ENCODE measurements at places on chromosomes 1 and 21. TPM values are rescaled to one million over a fixed set of nuclear protein-coding genes. Genes with fewer than 3 reads are reported as not detected.

The CELA3A gene
- total RNA-seq = 9.6 TPM

The FABP3 gene
- total RNA-seq = 18.0 TPM

The SDC3 gene
- 31.1 TPM for total RNA-seq

The KCNJ9 gene
- total RNA-seq = not detected

The OR2L8 gene
- not detected for total RNA-seq

- no peak overlapping the region for H3K27ac ChIP-seq
- DNase-seq = no peak
- H3K4me1 ChIP-seq = peaks cover 12% of the 10 kb centered on the region
- no peaks in the 10 kb centered on the region for H3K27me3 ChIP-seq
Observed at GRCh38 chr1:204222006-204222763, 8.4 kb upstream of the GOLT1A start.

DNA sequence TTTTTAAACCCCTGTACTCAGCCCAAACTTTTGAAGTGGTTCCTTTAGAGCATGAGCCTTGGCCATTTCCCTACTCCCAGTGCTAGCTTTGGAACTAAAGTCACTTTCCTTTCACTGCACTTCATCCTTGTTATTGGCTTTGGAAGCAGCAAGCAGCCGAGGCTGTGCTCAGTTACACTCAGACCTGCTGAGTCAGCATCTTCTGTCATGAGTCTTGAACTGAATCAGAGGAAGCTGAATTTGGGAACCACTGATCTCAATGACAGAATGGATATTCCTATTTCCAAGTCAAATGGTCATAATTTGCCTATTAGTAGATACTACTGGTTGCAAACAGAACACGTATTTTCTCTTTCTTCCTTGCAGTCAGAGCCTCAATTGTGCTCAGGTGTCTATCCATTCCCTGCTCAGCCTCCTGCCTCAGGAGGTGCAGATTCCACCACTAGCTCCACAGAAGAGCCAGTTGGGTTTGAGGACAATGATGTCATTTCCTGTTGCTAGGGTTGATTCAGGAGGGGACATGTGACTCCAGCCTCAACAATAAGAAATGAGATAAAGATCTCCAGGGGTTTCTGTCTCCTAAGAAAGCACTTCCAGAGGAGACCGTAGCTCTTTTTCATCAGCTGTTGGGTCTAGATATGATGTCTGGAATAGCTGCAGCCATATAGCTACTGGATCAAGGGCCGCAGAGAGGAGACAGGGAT, 44.9 kb upstream of the NTPCR start:
- peaks cover 11% of the 10 kb centered on the region for H3K27me3 ChIP-seq
- no peak overlapping the region for H3K27ac ChIP-seq
- H3K36me3 ChIP-seq = no peaks in the 10 kb centered on the region
- H3K4me3 ChIP-seq = no peak overlapping the region
- DNase-seq = no peak
- peaks cover 15% of the 10 kb centered on the region for H3K4me1 ChIP-seq

DNA sequence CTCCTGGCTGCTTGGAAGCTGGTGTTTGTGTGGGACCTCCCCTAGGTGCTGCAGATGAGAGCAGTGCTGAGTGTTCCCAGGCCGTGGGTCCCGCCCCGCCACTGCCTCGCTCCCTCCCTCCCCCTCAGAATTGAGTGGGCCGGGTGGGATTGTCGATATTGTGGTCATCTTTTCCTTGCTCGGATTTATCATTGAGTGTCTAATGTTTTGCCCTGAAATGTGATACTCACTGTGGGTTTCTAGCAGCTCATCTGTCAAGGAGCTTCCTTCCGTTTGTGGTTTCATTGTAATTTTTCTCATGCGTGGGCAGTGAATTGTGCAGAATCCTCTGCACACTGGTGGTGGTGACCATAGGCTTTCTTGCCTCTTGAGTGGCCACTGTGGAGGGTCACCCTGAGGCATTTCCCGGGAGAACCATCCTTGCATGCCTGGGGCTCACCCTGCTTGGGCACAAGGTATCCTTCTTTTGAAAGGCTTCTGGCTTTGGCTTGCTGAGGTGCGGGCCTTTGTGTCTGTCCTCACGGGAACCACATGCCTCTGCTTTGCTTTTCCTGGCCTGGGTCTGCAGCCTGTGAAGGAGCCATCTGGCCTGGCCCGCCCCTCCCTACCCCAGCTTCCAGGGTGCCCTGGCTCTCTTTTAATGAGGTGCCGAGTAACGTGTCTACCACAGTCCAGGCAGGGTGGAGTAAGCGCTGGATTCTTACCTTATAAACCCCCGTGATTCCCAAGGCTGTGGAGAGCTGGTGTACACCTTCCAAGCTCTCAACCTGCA, 25.6 kb downstream of the SLX9 start:
- H3K36me3 ChIP-seq = peaks cover 26% of the 10 kb centered on the region
- no peak overlapping the region for H3K4me3 ChIP-seq
- peaks cover 9% of the 10 kb centered on the region for H3K4me1 ChIP-seq
- H3K27me3 ChIP-seq = no peaks in the 10 kb centered on the region

- no peak overlapping the region for H3K4me3 ChIP-seq
- no peak overlapping the region for H3K27ac ChIP-seq
- no peaks in the 10 kb centered on the region for H3K27me3 ChIP-seq
- DNase-seq = no peak
Observed at GRCh38 chr1:204241050-204241449, 27.3 kb upstream of the GOLT1A start.

DNA sequence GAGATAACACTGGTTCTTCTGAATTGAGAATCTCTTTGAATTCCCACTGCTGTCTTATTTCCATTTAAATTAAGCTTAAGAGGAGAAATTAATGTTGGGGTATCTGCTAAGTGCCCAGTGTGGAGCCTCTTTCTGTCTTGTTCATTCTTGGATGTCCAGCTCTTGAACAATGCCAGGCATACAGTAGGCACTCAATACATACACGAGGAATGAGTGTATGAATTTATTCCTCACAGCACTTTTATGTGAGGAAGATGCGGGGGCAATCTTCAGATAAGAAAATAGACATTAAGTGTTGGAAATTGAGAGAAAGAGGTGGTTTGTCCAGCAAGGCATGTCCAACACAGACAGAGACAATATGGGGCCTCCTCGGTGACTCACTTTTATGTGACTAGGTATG, 11.8 kb upstream of the ATF3 start:
- H3K27ac ChIP-seq = no peak overlapping the region
- no peak overlapping the region for H3K4me3 ChIP-seq
- H3K4me1 ChIP-seq = peaks cover 21% of the 10 kb centered on the region
- H3K27me3 ChIP-seq = peaks cover 15% of the 10 kb centered on the region
- DNase-seq = no peak

GRCh38 chr1:167533851-167534300, 15.5 kb upstream of the CD247 start:
- H3K27ac ChIP-seq = no peak overlapping the region
- H3K36me3 ChIP-seq = no peaks in the 10 kb centered on the region
- no peaks in the 10 kb centered on the region for H3K27me3 ChIP-seq
- H3K4me1 ChIP-seq = peaks cover 9% of the 10 kb centered on the region

GRCh38 chr1:5879421-5879820, 112.8 kb downstream of the NPHP4 start:
- no peak overlapping the region for H3K4me3 ChIP-seq
- no peak overlapping the region for H3K27ac ChIP-seq
- peaks cover 23% of the 10 kb centered on the region for H3K36me3 ChIP-seq
- H3K4me1 ChIP-seq = no peaks in the 10 kb centered on the region
- DNase-seq = no peak
- no peaks in the 10 kb centered on the region for H3K27me3 ChIP-seq

DNA sequence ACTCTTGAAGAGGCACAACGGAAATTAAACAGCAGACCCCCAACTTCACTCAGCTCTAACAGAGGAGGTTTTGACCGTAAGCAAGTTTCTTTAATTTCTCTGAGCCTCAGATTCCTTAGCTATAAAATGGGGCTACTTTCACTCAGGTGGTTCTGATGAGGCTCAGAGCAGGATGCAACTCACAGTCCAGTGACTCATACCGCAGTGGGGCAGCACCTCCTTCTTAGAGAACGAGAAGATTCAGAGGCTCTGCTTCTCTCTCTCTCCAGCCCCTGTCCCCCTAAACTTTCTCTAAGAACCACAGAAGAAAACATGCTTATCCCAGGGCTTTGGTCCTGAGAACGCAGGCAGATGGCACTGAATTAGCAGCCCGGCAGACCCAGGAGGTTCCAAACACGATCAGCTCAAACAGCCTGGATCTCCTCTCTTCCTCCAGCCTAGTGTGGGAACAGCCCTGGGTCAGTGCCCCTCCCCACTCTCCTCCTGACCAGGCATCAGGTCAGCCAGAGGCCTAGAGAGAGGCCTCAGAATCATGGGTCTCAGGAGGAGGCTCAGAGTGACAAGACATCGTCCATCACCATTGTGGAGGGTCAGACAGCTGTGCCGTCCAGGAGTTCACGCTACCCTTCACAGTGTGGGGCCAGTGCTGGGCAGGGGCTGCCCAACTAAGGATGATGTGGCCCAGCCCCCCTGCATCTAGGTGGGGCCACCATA, 433.0 kb downstream of the PTPRU start:
- H3K27me3 ChIP-seq = no peaks in the 10 kb centered on the region
- peaks cover 10% of the 10 kb centered on the region for H3K4me1 ChIP-seq
- no peak overlapping the region for H3K27ac ChIP-seq
- H3K4me3 ChIP-seq = no peak overlapping the region
- H3K36me3 ChIP-seq = no peaks in the 10 kb centered on the region
- no peak for DNase-seq

DNA sequence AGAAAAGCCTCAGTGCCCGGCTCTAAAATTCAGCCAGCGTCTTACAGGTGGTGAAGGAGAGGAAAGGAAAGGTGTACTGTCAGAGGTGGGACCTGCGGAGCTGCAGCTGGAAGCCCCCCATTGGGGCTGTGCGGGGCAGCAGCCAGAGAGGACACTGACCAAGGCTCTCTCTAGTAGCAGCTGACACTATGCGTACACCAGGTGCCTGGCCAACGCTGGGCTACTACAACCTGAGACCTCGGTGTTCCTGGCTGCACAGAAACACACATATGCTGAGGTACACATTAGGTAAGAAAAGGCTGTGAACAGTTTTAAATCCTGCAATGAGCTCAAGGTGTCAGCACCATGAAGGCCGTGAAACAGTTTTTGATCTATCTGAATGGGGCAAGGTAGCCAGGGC, 55.5 kb upstream of the EDN2 start:
- no peak for DNase-seq
- H3K36me3 ChIP-seq = no peaks in the 10 kb centered on the region
- H3K27me3 ChIP-seq = no peaks in the 10 kb centered on the region
- no peaks in the 10 kb centered on the region for H3K4me1 ChIP-seq

GRCh38 chr1:59673573-59674450, 140.9 kb upstream of the HOOK1 start:
- peaks cover 74% of the 10 kb centered on the region for H3K4me1 ChIP-seq
- no peaks in the 10 kb centered on the region for H3K27me3 ChIP-seq
- no peaks in the 10 kb centered on the region for H3K36me3 ChIP-seq
- H3K4me3 ChIP-seq = no peak overlapping the region

GRCh38 chr1:82578086-82578726, 777.5 kb downstream of the ADGRL2 start:
- no peak for DNase-seq
- H3K4me1 ChIP-seq = no peaks in the 10 kb centered on the region
- no peak overlapping the region for H3K27ac ChIP-seq

- H3K27me3 ChIP-seq = no peaks in the 10 kb centered on the region
- H3K4me3 ChIP-seq = no peak overlapping the region
- no peak for DNase-seq
- no peaks in the 10 kb centered on the region for H3K4me1 ChIP-seq
Observed at GRCh38 chr1:216281757-216282156, 141.5 kb downstream of the USH2A start.

DNA sequence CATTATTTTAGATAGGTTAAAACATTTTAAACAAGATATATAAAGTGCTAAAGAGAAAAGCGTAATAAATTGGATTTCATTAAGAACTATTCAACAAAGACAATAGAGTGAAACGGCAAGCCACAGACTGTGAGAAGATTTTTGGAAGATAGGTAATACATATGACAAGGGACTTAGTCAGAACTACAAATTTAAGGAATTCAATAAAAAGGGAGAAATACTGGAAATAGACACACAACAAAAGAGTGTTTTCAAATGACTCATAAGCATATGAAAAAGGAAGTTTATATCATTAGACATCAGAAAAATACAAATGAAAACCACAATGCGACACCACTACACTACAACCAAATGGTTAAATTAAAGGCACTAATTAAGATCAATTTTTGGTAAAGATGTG, 90.5 kb downstream of the GDAP2 start:
- H3K36me3 ChIP-seq = peaks cover 3% of the 10 kb centered on the region
- H3K27ac ChIP-seq = no peak overlapping the region
- H3K27me3 ChIP-seq = no peaks in the 10 kb centered on the region
- no peak overlapping the region for H3K4me3 ChIP-seq
- DNase-seq = no peak

GRCh38 chr1:78250201-78250600, 204.4 kb downstream of the GIPC2 start:
- H3K4me1 ChIP-seq = no peaks in the 10 kb centered on the region
- no peak overlapping the region for H3K27ac ChIP-seq
- no peak for DNase-seq
- H3K27me3 ChIP-seq = peaks cover 98% of the 10 kb centered on the region
- H3K4me3 ChIP-seq = no peak overlapping the region

GRCh38 chr1:205633421-205633976, 1.7 kb upstream of the ELK4 start:
- no peaks in the 10 kb centered on the region for H3K36me3 ChIP-seq
- peaks cover 21% of the 10 kb centered on the region for H3K4me1 ChIP-seq
- H3K27me3 ChIP-seq = no peaks in the 10 kb centered on the region
- no peak overlapping the region for H3K27ac ChIP-seq
- DNase-seq = no peak
- no peak overlapping the region for H3K4me3 ChIP-seq

DNA sequence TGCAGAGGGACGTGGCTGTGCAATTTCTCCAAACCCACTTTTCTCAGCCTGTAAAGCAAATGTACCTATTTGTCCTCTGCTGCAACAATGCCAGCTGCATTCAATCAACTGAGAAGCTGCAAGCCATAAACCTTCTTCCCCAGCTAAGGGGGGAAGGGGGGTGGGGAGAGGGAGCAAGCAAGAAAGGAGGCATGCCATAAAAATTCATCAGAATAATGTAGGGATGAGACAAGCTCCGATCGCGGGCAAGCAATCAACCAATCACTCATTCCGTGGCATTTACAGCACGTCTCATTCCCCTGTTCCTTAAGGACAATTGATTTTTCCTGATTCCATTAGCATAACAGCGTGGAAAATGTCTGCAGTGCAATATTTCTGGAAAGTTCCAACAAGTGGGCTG, 144.8 kb downstream of the DMRTA2 start:
- H3K27me3 ChIP-seq = no peaks in the 10 kb centered on the region
- no peak for DNase-seq
- H3K4me1 ChIP-seq = peaks cover 45% of the 10 kb centered on the region

DNA sequence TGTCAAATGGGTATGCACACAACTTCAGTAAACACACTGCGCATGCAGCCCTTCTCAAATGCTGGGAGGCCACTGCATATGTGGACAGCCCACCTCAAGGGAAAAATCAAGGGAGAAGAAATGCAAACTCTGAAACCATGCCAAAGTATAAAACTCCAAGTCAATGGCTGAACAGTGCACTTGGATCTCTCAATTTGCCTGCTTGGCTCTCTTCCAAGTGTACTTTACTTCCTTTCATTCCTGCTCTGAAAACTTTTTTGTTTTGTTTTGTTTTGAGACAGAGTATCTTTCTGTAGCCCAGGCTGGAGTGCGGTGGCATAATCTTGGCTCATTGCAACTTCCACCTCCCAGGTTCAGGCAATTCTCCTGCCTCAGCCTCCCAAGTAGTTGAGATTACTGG, 18.8 kb upstream of the COP1 start:
- no peaks in the 10 kb centered on the region for H3K36me3 ChIP-seq
- no peak overlapping the region for H3K27ac ChIP-seq
- H3K4me3 ChIP-seq = no peak overlapping the region
- DNase-seq = no peak
- peaks cover 29% of the 10 kb centered on the region for H3K4me1 ChIP-seq
- H3K27me3 ChIP-seq = no peaks in the 10 kb centered on the region

All from WTC11 (cell line).